Activated CD8-positive, alpha-beta T cell treated with anti-CD3 and anti-CD28 coated beads, Interleukin-2, amount 10 ng/mL, durations not matched to agents 7 days and 5 days (primary cell): ENCODE measurements at places on chromosomes 2 and 18. TPM values are rescaled to one million over a fixed set of nuclear protein-coding genes. Genes with fewer than 3 reads are reported as not detected.
A peak's percentile ranks its signal among the peaks of the same experiment; 100 is the strongest.

- no peak overlapping the region for H3K27ac ChIP-seq
- H3K4me3 ChIP-seq = no peak overlapping the region
- H3K27me3 ChIP-seq = no peaks in the 10 kb centered on the region
- peaks cover 5% of the 10 kb centered on the region for H3K36me3 ChIP-seq
- DNase-seq = no peak
Observed at GRCh38 chr2:7837237-7837760, 844.6 kb upstream of the ID2 start.

Gene ANKRD30B
- not detected for total RNA-seq

DNA sequence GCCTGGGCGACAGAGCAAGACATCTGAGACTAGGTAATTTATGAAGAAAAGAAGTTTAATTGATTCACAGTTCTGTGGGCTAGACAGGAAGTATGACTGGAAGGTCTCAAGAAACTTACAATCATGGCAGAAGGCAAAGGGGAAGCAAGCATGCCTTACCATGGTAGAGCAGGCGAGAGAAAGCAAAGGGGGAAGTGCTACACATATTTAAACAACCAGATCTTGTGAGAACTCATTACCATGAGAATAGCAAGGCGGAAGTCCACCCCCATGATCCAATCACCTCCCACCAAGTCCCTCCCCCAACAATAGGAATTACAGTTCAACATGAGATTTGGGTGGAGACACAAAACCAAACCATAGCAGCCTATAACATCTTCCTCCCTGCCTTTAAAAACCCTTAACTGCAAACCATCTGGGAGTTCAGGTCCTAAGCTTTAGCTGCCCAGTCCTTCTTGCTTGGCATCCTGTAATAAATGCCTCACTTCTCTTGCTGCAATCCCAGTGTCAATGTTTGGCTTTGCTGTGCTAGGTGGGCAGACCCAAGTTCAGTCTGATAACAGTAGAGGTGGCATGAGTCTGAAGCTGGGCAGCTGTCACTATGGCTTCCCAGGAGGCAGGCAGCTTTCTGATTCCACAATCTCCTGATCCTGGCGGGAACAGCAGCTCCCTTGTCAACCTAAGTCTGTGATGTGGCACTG lies 11.2 kb upstream of the SP5 start:
- no peaks in the 10 kb centered on the region for H3K36me3 ChIP-seq
- H3K4me3 ChIP-seq = no peak overlapping the region
- H3K27ac ChIP-seq = no peak overlapping the region
- no peak for DNase-seq

- H3K27ac ChIP-seq = no peak overlapping the region
- peaks cover 5% of the 10 kb centered on the region for H3K36me3 ChIP-seq
- H3K27me3 ChIP-seq = peaks cover 84% of the 10 kb centered on the region
- peak; percentile 53 for DNase-seq
- H3K4me1 ChIP-seq = peaks cover 50% of the 10 kb centered on the region
- peak overlapping the region; percentile 52 for H3K4me3 ChIP-seq
Observed at GRCh38 chr2:170822290-170823087, 5.8 kb downstream of the GAD1 start.

DNA sequence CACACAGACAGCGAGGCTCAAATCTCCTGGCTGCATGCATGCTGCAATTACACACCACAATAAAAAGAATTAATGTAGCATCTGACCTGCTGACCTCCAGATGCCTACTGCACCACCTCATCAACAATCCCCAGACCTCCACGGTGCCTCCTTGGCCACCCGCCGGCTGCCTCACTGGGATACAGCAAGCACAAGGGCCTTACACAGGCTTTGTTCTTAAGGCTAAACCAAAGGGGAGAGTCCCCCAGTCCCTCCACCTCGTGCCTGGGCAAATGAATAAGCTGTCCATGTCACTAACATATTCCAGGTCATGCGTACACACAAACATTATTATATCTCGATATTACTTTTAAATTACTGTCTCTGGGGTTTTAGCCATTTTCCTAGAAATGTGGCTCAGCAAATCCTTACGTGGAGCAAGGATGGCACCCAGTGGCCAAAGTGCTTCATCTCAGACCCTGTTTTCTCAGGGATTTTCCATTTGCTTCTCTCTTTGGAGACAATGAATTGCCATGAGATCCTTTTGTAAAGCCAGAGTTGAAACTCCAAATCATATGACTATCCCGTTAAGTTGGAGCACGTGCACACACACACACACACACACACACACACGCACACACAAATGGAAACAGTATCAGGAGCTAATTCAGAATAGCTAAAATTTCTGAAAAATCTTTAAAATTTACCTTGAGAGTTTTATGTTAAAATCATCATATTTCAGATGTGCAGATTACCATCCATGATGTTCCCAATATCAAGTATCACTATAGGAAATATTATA lies 313.8 kb downstream of the PDE11A start:
- H3K27ac ChIP-seq = no peak overlapping the region
- no peaks in the 10 kb centered on the region for H3K36me3 ChIP-seq
- H3K4me1 ChIP-seq = peaks cover 3% of the 10 kb centered on the region
- no peak for DNase-seq
- H3K27me3 ChIP-seq = peaks cover 26% of the 10 kb centered on the region
- no peak overlapping the region for H3K4me3 ChIP-seq

DNA sequence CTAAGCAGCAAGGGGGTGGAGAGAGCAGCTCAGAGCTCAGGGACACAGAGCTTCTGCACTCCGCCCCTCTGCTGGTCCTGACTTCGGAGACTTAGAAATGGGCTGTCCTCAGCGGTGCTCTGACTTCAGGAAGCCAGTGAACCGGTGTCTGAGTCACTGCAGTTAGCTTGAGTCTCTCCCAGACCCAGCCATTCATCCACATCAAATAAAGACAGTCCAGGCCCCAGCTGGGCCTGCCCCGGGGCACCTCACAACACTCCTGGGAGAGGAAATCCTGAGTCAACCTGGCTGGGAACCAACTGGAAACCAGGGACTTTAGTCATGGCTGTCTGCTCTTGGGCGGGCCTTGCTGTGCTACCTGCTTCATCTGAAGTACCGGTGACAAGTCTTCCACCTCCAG lies 5.4 kb upstream of the ITGB6 start:
- H3K4me1 ChIP-seq = peaks cover 15% of the 10 kb centered on the region
- no peak for DNase-seq
- no peaks in the 10 kb centered on the region for H3K36me3 ChIP-seq
- no peaks in the 10 kb centered on the region for H3K27me3 ChIP-seq
- no peak overlapping the region for H3K4me3 ChIP-seq

Gene CHRND
- not detected for total RNA-seq

Gene NR4A2
- 1.9 TPM for total RNA-seq

Gene DSG4
- not detected for total RNA-seq

Gene CIAO1
- 65.9 TPM for total RNA-seq

Gene FMNL2
- 0.21 TPM for total RNA-seq

DNA sequence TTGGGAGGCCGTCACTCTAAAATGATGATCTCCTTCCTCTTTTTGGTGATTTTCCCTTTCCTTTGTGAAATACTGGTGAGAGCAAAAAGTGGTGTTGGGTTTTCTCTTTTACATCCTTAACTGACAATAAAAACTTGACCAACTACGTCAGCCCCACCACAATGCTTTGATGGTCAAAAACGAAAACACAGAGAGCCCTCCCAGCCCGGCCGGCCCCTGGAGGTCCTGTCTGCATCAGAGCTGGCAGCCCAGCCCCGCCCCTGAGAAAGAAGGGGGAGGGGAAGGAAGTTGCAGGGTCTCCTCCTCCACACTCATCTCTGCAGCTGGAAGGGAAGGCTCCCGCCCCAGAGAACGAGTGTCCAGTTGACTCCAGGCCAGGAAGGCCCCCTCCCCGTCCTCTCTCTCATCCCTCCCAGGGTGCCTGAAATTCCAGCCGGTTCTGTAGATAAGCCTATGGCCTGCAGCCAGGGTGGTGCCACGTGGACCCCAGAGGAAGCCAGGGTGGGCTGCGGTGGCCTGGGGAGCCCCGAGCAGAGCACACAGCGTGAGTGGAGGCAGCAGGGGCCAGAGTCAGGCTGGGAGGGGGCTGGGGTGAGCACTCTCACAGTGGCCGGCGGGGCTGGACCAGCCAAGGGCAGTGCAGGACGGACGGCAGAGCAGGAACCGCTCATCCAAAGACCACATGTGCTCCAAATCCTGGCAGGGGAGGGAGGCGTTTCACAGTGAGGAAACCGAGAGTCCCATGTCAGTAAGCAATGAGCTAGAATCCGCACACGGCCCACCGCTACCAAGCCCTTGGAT lies 19.8 kb downstream of the BIN1 start:
- no peaks in the 10 kb centered on the region for H3K27me3 ChIP-seq
- peaks cover 50% of the 10 kb centered on the region for H3K4me1 ChIP-seq
- peak overlapping the region; percentile 27 for H3K27ac ChIP-seq

Gene DCDC2C
- total RNA-seq = not detected

Gene MC2R
- not detected for total RNA-seq

Gene LYG2
- not detected for total RNA-seq

DNA sequence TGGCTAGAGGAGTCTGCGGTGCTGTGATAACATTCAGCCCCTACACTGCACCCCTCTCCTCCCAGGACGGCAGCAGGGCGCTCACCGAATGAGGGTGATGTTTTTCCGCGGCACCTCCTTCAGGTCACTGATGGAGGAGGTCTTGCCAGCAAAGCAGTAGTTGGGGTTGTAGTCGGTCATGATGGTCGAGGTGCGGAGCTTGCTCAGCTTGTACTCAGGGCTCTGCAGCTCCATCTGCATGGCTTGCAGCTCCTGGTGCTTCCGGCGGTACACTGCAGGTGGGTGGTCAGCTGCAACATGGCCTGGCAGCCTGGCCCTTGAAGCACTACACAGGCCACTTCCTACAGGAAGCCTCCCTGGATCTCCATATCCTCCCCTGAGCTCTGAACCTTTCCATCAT lies 108.0 kb downstream of the CLIP4 start:
- H3K27me3 ChIP-seq = no peaks in the 10 kb centered on the region
- no peaks in the 10 kb centered on the region for H3K4me1 ChIP-seq
- no peak overlapping the region for H3K27ac ChIP-seq
- no peaks in the 10 kb centered on the region for H3K36me3 ChIP-seq

- no peaks in the 10 kb centered on the region for H3K36me3 ChIP-seq
- DNase-seq = no peak
- H3K27ac ChIP-seq = no peak overlapping the region
- H3K4me3 ChIP-seq = no peak overlapping the region
Observed at GRCh38 chr2:218331745-218332144, 24.9 kb upstream of the CATIP start.

Gene SFXN5
- total RNA-seq = 15.7 TPM

GRCh38 chr18:13511961-13512577 lies 214.3 kb downstream of the FAM210A start:
- peaks cover 25% of the 10 kb centered on the region for H3K4me1 ChIP-seq
- no peak for DNase-seq
- no peak overlapping the region for H3K4me3 ChIP-seq
- no peak overlapping the region for H3K27ac ChIP-seq
- H3K27me3 ChIP-seq = no peaks in the 10 kb centered on the region

Gene CLEC4F
- not detected for total RNA-seq

Gene NEU2
- total RNA-seq = not detected

GRCh38 chr2:98823196-98824170 lies 92.6 kb upstream of the MGAT4A start:
- peak overlapping the region; percentile 77 for H3K4me3 ChIP-seq
- peaks cover 27% of the 10 kb centered on the region for H3K4me1 ChIP-seq
- H3K27me3 ChIP-seq = peaks cover 3% of the 10 kb centered on the region

GRCh38 chr2:108936076-108936864 lies 52.8 kb downstream of the EDAR start:
- no peak overlapping the region for H3K4me3 ChIP-seq
- H3K27ac ChIP-seq = no peak overlapping the region
- DNase-seq = no peak
- no peaks in the 10 kb centered on the region for H3K36me3 ChIP-seq
- H3K4me1 ChIP-seq = peaks cover 11% of the 10 kb centered on the region
- no peaks in the 10 kb centered on the region for H3K27me3 ChIP-seq

Gene RNF125
- total RNA-seq = 27.9 TPM

GRCh38 chr2:38284971-38285370 lies 92.1 kb downstream of the ATL2 start:
- no peaks in the 10 kb centered on the region for H3K36me3 ChIP-seq
- DNase-seq = no peak
- peaks cover 4% of the 10 kb centered on the region for H3K4me1 ChIP-seq

- H3K4me3 ChIP-seq = no peak overlapping the region
- H3K27me3 ChIP-seq = peaks cover 31% of the 10 kb centered on the region
Observed at GRCh38 chr2:27572439-27572838, 10.4 kb upstream of the ZNF512 start.

GRCh38 chr2:179771791-179772190 lies 89.6 kb downstream of the ZNF385B start:
- no peaks in the 10 kb centered on the region for H3K4me1 ChIP-seq
- DNase-seq = no peak
- no peaks in the 10 kb centered on the region for H3K27me3 ChIP-seq
- H3K27ac ChIP-seq = no peak overlapping the region

Gene ITGB1BP1
- total RNA-seq = 170 TPM

- no peak overlapping the region for H3K4me3 ChIP-seq
- H3K27me3 ChIP-seq = peaks cover 17% of the 10 kb centered on the region
- no peaks in the 10 kb centered on the region for H3K36me3 ChIP-seq
- H3K4me1 ChIP-seq = no peaks in the 10 kb centered on the region
Observed at GRCh38 chr2:88896971-88897370, 205.5 kb downstream of the RPIA start.

DNA sequence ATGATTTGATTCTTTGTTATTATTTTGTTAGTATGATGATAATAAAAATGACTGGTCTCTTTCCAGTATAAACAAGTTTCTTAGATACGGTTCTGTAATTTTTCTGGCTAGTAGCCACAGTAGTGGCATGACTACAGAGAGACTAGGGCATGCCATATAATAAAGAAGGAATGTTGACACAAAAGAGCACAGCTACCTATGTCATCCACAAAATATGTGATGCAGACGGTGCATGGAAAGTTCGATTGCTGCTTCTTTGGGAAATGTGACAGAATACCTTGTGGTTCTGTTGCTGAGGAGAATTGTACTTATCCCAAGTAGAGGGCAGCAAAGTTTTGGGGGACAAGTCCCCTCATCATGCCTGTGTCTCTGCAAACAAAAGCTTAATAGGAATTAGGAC lies 26.1 kb upstream of the SETBP1 start:
- no peaks in the 10 kb centered on the region for H3K4me1 ChIP-seq
- no peaks in the 10 kb centered on the region for H3K36me3 ChIP-seq
- no peaks in the 10 kb centered on the region for H3K27me3 ChIP-seq
- no peak for DNase-seq
- H3K27ac ChIP-seq = no peak overlapping the region

Gene GCG
- total RNA-seq = not detected

Gene ING5
- total RNA-seq = 36.7 TPM

GRCh38 chr2:120219766-120220165 lies 3.4 kb downstream of the TMEM185B start:
- H3K4me1 ChIP-seq = peaks cover 33% of the 10 kb centered on the region
- peak; percentile 16 for DNase-seq
- H3K27me3 ChIP-seq = no peaks in the 10 kb centered on the region
- peak overlapping the region; percentile 30 for H3K27ac ChIP-seq
- H3K36me3 ChIP-seq = peaks cover 65% of the 10 kb centered on the region

DNA sequence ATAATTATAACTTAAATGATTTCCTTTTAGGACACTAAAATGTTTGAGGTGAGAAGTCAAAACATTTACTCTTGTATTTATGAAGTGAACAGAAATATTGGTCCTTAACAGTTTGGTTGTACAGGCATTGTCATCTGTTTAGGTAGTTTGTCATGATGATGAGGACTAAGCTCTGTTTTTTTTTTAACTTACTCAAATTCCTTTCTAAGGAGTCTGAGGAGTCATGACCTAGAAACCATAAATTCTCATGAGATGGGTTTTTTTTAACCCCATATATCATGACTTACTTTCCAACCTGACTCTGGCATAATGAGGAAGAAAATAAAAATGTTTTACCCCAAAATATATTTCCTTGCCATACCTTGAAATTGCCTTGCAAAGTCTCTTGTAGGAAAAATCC lies 1176.2 kb downstream of the SUCLG1 start:
- no peaks in the 10 kb centered on the region for H3K36me3 ChIP-seq
- H3K4me3 ChIP-seq = no peak overlapping the region
- H3K27me3 ChIP-seq = no peaks in the 10 kb centered on the region
- no peak for DNase-seq
- no peak overlapping the region for H3K27ac ChIP-seq
